ENCODE measurements at places on chromosomes 6 and 20.

- DNase-seq: no peak
Observed at GRCh38 chr6:89199579-89199978, 17.6 kb downstream of the GABRR1 start.

GRCh38 chr6:146913842-146914488, 290.3 kb upstream of the STXBP5 start:
- DNase-seq: peak; percentile 7

GRCh38 chr6:16344756-16345155, 106.4 kb downstream of the GMPR start:
- DNase-seq: no peak

DNA sequence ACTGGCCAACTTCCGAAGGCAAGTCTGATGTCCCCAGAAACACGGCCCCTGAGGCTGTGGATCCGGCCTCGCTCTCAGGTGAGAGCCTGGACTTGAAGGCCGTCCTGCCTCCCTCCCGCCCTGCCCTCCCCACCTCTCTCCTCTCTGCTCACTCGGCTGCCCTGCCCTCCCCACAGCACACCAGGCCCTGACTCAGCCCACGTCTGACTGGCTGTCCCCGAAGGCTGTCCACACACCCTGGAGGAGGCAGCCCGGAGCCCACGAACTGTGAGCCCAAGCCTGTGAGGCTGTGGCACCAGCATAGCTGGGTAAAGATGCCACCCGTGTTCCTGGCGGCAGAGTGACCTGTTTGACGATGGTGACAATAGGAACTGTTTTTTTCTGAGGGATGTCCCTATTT, 16.3 kb downstream of the GATA5 start:
- no peak for DNase-seq

DNA sequence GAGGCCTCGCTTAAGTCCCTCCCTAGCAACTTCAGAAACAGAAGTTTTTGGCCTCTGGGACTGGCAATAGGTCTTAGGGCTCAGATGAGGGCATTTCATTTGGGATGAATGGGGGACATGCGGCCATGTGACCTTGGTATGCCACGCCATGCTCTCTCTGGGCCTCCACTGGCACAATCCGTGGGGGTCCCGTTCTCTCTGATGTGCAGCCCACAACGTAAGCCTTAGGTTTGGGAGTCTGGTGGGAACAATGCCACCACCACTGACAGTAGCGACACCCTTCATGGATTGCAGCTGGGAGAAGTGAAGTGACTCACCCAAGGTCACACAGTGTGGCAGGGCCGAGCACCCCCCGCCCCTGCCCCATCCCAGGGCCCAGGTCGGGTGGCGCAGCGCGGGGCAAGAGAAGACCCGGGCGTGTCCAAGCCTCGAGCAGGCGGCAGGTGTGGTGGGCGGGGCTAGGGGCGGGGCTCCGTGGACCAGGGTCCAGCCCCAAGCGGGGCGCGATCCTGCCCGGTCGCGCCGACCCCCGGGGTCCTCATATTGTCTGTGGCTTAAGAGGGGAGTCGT, 864 bp upstream of the CEBPB start:
- DNase-seq: no peak

DNA sequence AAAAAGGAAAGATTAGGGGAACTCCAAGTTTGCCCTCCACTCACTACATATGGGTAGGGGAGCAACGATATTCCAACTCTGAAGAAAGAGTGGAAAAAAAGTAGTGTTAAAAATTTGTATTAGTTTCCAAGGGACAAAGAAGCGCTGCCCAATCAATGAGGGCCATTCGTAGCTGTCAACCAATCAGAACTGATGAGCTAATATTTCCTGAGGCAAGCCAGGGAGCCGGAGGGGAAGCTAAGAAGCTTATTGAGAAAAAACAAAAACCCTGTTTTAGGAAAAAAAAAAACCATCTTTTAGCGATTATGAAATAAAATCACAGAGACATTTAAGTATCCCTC, 59.5 kb downstream of the TRIM38 start:
- DNase-seq: peak; percentile 15

DNA sequence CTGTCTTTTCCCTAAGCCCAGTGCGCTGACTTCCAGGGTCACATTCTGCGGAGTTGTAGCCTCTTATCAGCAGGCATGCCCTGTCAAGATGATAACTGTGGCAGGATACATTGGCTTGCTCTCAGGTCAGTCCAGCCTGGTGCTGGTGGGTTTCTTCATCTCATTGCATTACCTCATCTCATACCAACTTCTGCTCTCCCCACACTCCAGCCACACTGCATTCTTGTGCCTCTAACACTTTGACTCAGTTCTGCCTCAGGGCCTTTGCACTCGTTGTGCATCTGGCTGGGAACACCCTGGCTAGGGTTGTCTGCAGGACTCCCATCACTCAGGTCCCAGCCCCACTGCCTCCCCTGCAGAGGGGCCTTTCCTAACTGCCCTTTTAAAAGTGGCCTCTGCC, 110.3 kb upstream of the BACH2 start:
- DNase-seq: no peak

- DNase-seq: no peak
Observed at GRCh38 chr20:57940376-57940775, 230.6 kb upstream of the PMEPA1 start.

- no peak for DNase-seq
Observed at GRCh38 chr20:40104959-40105358, 584.1 kb downstream of the MAFB start.

- DNase-seq: no peak
Observed at GRCh38 chr20:41478026-41478425, 111.4 kb upstream of the EMILIN3 start.

DNA sequence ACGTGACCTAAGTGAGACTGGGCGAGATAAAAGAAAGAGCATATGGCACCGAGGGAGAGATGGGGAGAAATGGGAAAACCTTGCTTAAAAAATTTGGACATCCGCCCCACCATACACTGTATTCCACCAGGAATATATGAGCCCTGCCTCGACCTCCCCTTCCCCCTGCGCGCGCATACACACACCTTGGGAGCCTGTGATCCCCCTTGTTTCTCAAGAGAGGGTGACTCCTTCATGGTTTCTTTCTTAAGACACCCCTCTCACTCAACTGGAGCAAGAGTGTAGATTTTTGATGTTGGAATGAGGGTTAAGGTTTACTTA, 480 bp downstream of the ABCF1 start:
- DNase-seq: no peak

DNA sequence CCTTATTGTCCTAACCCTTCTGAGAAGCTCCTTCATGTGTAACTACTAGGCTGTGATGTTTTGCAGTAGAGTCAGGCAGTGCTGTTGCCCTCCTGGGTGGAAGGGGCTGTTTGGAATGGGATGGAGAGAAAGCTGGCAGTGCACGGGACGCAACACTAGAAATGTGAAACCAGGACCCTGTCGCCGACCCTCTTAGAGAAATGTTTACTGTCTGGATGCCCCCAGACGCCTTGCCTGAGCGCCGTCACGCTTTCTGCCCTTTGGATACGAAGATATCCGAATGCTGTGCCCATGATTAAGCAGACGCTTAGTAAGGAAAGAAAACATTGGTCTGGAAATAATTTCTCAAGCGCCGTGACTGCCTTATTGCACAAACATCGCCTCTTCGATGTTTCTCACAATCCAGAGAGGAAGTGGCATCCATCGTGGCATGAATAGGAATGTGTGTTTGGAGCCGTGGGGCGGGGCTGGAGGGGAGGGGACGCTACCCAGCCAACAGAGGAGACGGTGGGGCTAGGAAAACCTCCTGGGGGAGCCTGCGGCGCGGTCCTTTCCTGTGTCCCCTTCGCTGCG, 661 bp upstream of the PPP1R14C start:
- DNase-seq: no peak

Data from NCI-H1048 (cell line).